Skeletal muscle cell (primary cell): ENCODE measurements at places on chromosomes 2 and 18.

- DNase-seq: no peak
These were observed 116.2 kb upstream of the STPG4 start for GRCh38 chr2:47271054-47272000.

DNA sequence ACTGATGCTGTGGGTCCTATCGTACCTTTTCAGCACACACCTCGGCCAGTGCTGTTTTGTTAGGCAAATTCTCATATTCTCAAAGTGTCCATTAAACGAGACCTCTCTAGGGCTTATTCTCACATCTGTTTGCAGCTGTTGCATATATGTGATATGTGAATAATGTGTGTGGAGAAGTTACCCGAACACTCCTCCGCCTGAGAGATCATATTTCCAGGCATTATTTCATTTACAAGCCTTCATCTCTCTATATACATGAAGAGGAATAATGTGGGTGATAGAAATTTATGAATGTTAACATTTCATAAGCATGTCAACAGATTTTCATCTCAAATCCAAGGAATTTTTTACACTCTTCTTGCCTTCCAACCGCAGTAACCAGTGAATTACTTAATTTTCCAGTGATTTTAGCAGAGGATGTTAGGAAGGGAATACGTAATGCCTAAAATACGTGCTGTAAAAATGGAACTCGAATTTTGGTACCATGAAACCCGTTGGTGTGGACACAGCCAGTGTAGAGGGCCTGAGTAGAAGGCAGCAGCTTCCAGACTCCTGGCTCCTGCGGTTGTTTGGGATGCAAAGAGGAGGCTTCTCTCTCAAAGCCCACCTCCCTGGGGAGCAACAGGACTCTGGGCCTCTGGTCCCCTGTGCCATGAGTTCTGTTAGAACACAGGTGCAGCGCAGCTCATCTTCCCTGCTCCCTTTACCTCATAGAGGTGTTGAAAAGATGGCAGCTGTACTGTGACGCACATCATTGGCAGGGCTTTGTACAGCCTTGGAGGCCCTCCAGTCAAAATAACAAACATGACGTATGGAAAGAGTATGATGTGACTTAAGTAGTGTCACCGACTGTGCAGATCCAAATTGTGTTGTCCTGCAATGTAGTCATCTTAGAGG, 280.1 kb downstream of the NEDD4L start:
- DNase-seq: peak; percentile 31

DNA sequence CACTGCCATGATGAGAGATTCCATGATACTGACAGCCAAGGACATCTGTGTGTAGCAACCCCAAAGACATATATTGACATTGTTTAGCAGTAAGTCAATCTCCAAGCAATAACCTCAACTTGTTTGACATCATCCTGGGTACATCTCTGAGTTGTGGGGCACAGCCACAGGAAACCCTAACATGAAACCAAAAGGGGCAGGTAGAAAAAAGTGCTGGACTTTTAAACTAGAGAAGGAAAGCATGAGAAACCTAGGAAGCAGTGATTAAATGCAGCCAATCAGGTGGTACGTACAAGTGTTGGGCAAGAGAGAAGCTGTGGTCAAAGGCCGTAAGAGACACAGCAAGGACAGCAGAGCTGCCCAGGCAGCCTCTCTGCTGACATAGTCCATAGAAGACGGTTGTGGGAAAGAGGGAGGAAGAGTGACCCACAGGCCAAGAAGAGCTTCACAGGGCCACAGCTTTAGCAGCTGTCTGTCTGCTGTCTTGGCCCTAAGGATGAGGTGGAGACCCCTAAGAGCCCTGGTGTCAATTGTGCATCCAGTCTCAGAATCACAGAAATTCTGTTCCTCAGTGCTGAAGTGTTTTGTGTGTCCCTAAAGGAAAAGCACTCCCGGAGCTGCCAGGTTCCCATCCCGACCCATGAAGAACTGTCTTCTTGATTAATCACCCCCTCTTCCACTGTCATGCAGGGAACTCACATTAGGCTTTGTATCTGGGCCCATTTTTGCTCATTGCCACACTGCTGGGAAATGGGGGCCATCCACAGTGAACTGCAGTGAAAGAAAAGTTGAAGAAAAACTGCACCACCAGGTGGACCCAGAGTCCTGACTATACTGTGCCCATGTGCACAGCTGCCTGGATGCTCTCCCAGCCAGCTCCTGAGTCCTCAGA, 25.4 kb upstream of the CHN1 start:
- DNase-seq: peak; percentile 13

DNA sequence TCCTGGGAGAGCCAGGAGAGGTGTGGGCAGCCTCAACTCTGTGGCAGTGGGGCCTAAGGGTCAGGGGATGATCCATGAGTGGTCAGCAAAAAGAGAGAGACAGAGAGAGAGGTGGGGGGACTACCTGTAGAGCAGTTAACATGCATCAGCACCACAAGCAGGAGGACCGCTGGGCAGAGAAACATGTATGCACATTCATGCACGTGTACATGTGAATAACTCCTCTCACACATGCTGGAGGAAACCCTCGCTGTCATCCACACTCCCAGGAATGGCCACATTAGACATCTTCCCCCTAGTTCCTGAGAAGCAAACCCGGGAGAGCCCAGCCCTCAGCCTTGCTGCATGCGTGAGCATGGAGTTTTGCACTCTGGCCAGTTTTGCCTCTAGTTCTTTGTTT, 166.1 kb downstream of the SMAD7 start:
- no peak for DNase-seq

- no peak for DNase-seq
These were observed 98.9 kb upstream of the SH3BP4 start for GRCh38 chr2:234852941-234853340.

- DNase-seq: no peak
These were observed 98.0 kb downstream of the INHBB start for GRCh38 chr2:120443946-120444345.

- DNase-seq: no peak
These were observed 23.5 kb downstream of the SLC4A1AP start for GRCh38 chr2:27687232-27687631.

DNA sequence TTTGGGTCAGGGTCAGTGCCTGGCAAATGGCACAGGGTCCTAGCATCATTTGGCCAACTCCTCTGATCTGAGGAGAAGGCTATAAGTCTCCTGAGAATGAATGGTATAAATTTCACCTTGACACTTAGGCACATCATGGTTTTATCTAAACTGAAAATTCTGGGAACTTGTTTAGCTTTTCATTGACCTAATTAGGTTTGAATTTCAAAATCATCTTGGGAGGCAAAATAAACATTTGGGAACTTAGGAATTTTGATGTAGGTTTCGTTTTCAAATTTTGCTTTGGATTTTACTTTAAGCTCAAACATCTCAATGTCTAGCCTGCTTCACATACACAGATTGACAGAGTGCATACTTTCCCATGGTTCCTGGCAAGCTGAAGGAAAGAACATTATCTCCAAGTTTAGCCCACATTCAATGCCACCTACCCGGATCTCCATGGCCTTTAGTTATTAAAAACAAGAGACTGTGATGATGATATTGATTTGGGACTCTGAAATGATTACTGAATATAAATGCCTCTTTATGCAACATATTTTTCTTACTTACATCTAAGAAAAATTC, 44.5 kb downstream of the MYOM1 start:
- DNase-seq: no peak

- DNase-seq: no peak
These were observed 46.0 kb downstream of the GAREM1 start for GRCh38 chr18:32424696-32425095.
